KBM-7 (cell line): ENCODE measurements at places on chromosomes 12 and 14.

GRCh38 chr12:119385659-119386058 is 51.1 kb downstream of the CCDC60 start:
- DNase-seq = no peak

DNA sequence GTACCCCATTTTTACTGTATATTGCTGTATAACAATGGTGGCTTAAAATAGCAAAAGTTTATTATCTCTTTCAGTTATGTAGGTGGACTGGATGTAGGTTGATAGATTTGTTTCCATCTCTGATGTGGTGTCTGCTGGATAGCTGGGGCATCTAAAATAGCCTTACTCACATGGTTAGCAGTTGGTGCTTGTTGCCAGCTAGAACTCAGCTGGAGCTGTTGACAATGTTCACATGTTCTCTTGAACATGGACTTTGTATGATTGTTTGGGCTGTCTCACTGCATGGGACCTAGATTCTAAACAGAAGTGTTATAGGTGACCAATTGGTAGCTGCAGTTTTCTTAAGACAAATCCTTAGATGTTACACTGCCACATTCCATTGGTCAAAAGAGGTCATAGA is 126.9 kb downstream of the GPHN start:
- DNase-seq = no peak

DNA sequence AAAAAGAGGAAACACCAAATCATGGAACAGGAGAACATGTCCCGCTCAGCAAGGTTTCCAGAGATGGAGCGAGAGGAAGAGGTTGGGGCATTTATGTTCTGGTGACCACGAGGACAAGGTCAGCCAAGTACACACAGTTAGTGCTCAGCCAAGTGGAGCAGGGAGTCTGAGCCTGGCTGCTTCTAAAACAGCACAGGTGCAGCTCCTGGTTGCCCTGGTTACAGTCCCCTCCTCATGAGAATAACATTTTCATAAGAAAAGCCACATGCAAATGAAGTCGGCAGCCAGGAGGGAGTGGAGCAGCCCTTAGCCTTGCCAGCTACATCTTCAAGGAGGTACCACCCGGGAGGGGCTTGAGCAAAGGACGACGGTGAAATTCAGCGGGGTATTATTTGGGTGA is 81.8 kb downstream of the NOS1 start:
- no peak for DNase-seq

- DNase-seq = peak; percentile 96
These were observed 53.9 kb downstream of the ANAPC7 start for GRCh38 chr12:110349514-110350151.

- DNase-seq = peak; percentile 66
These were observed 17.5 kb upstream of the FAR2 start for GRCh38 chr12:29131539-29131938.

DNA sequence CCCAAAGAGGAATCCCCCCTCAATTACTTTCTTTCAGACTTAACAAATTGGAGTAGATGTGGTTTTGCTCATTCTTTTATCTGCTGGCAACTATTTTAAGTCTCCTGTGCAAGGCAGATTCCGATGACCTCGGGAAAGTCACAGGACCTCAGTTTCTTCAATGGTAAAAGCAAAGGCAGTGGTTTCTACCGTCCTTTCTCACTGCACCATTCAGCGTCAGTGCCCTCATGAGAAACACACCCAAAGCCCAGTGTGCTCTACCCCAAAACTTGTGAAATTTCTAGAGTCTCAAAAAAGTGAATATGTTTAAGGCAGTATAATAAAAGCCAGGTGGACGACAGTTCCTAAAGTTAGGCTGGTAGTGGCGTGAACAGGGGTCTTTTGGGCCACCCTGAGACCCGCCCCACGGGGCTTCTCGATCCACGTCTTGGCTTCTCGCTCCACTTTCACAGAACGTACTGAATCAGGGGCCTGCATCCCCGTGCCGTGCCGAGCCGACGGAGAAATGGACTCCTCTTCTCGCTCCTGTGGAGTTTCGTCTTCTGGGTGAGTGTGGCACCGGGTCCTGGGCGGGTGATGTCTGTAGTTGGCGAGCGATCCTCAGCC is 1.3 kb upstream of the ARHGAP5 start:
- DNase-seq = no peak

GRCh38 chr14:89366864-89367778 is 49.9 kb downstream of the FOXN3 start:
- DNase-seq = no peak

DNA sequence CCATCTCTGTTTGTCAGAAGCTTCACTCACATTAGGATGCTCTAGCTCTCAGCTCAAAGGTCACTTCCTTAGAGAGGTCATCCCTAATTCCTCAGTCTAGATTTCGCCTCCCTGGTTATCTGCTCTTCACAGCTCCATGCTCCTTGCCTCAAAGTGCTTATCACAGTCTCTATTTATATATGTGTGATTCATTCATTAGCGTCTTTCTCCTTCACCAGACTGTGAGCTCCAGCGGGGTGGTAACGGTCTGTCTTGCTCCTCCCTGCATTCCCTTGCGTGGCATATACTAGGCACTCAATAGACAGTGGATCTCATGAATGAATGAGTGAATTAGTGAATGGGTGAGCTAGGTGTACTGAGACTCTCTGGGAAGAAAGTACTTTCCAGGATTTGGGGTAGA is 6.9 kb downstream of the SYNDIG1L start:
- DNase-seq = no peak

DNA sequence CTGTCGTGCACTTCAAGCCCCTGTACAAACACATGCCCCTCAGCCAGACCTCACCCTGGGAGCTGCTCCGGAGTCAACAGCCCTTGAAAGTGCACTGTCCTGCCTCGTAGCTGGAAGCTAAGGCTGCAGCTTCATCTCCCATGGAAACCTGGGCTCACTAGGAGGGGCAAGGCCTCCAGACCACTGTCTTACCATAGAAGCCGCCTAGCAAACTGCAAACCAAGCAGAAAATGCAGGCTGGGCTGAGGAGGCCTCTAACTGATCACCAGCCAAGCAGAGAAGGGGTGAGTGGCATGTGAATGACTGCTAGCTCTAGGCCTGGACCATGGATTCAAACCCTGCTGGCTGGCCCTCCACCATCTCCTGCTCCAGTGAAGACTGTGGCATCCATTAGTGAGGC is 340.2 kb downstream of the CACNA1C start:
- no peak for DNase-seq

- no peak for DNase-seq
These were observed 54.4 kb upstream of the RIMBP2 start for GRCh38 chr12:130770413-130771028.

- DNase-seq = no peak
These were observed 14.3 kb downstream of the XRCC3 start for GRCh38 chr14:103700753-103701490.

- no peak for DNase-seq
These were observed 40.3 kb downstream of the CEP128 start for GRCh38 chr14:80901260-80901659.

GRCh38 chr12:10153271-10154144 is 18.4 kb downstream of the OLR1 start:
- DNase-seq = peak; percentile 68

DNA sequence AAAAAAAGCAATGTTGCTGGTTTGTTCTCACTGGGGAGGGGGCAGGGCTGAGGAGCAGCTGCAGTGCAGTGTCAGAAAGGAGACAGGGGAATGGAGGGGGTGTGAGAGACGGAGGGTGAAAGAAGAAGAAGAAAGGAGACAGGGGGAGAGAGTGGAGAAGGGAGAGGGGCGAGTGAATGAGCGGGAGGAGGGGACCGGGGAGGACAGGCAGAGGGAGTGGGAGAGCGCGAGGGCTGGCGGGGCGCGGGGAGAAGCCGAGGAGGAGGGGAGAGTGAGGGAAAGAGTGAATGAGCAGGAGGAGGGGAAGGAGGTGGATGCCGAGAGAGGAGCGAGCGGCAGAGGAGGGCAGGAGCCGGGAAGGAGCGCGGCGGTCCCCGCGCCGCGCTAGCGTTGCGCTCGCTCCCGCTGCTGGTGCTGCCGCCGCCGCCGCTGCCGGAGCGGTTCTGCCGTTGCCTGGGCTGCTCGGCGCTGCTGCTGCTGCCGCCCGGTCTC is at the start of gene NOVA1:
Gene NOVA1, minus strand, starts transcription at position 445 of the 492 bp plus-strand sequence. CDS start 597 bp downstream, outside the sequence.
- peak; percentile 6 for DNase-seq

GRCh38 chr14:26963711-26964110 is 365.9 kb upstream of the NOVA1 start:
- DNase-seq = no peak

- DNase-seq = no peak
These were observed 86.6 kb downstream of the MIA2 start for GRCh38 chr14:39320318-39320717.

DNA sequence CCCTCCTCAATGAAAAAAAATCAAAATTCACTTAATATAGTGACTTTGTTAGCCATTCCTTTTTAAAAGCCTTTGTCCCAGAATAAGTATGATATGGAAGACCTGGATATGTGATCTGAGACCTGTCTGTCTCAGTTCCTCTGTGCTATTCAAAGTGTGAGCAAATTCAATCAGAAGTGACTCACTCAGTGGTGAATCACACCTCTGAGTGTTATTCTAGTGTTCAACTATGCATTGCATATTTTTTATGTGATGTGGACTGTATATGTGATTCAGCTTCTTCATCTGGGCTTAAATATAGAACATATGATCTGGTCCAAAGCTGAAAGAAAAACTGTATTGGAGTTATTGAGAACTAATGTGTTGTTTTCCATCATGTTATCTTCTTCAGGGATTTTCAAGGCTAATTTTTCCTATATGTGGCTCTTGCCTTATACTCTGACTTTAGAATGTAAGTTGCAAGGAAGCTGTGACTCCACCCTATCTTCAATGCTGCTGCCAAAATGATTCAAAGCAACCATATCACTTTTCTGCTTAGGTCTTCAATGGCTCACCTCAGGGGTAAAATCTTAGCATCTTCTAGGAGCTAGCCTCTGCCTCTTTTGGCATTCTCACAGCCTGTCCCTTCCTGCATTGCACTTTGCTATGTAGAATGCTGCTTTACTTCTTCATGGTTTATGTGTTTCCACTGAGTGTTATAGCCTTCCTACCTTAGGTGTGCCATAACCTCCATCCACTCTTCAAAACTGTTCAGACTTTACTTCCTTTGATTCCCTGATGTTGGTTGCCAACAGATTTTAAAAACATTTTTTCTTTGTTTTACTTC is 169.8 kb downstream of the OTOGL start:
- DNase-seq = no peak

GRCh38 chr12:72209086-72209485 is 63.1 kb upstream of the TRHDE start:
- DNase-seq = no peak

DNA sequence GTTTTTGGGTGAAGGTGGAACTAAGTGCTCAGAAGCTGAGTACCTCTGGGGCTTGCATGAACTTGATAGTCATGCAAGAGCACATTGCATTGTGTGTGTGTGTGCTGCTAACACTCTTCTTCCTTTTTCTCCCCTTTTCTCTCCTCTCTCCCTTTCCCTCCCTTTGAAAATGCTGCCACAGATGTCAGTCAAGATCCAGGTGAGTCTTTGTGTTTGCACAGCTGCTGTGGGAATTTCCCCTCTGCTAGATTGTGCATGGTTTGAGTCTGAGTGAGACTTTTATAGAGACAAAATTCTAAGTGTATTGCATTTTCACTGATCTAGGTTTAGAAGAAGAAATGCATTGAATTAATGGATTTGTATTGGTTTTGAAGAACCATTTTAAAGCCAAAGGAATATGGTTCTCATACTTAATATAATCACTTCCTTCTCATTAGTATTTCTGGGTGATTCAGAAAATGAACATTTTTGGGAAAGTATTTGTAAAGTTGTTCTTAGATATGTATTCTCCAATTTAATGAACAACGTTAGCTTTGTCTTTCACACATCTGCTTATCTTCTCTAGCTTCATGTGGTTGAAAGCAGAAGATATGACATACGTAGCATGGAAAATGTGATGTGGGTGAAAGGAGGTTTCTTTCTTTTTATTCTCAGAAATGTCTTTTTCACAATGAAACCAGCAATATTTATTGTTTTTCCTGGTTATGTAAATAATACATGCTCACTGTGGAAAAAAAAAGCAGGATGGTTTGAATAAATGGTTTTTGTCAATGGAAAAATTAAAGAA is 108.5 kb downstream of the NRXN3 start:
- DNase-seq = no peak

DNA sequence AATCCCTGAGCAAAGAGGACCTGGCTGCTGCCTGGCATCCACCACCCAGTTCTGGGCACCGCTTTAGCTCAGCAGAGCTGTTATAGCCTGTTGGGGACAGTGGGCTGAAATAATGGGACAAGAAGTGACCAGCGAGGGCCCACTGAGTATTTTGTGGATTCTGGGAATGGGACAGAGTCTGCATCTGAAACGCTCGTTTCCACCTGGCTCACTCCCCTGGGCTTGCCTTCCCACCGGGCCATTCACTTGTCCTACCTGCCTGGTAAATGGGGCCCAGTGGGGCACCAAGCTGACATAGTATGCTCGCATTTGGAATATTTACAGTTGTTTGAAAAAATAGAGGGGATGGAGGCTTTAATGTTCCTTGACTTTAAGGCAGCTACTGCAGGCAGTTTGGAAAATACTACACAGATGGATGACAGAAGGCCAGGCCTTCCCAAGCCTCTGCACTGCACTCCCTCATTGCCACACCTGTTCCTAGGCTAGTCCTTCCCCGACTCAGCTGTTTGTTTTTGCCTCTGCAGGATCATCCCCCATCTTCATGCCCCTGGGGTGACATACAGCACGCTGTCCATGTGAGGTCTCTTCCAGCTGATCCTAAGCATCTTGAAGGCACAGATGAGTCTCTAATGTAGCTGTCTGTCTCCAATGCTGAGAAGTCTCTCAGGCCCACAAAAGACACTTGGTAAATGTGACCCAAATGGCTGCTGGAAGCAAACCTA is 61.3 kb upstream of the DICER1 start:
- no peak for DNase-seq

DNA sequence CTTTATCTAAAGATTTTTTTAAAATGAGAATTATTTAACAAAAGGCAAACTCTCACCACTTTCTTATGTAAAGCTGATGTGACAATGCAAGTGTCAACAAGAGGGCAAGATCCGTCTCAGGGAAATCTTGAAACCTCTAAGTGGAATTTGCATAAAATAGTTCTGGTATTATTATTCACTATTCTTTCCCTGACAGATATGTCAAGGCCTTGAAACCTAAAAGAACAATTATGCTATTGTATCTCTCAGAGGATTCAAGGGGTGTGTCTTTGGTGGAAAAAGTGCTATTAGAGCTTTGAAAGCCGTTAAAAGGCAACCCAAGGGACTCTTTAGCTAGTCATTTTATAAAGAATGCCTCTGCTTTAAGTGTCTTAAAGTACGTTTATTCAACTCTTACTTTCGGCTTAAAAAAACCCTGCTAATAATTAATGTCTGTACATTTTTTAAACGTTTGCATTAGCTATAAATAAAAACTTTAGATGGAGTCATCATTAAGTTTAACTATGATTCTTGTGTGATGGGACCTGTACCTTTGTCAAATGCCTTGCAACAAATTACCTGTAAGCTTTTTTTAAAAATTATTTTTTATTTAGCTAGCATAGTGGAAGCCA is 585.5 kb downstream of the VRK1 start:
- no peak for DNase-seq

DNA sequence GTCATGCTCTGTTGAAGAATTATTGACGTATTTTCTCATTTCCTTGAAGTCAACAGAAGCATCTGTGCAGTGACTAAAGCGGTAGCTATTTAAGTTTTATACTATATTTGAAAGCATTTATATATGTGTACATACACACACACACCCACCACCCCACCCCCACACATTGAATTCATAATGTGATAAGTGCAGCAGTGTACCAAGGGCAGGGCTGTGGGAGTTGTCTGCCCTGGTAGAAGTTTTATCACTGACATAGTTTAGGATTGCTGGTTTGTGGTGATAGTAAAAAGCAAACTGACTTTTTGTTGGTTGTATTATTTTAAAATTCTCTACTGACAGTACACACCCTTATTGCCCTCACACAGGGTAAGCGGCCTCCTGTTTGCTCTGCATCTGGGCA is 39.1 kb downstream of the GAS2L3 start:
- no peak for DNase-seq

- DNase-seq = peak; percentile 67
These were observed 12.5 kb downstream of the P2RX7 start for GRCh38 chr12:121145221-121145620.
